GM23338 (cell line): ENCODE measurements at places on chromosomes 1 and 21. TPM values are rescaled to one million over a fixed set of nuclear protein-coding genes. Genes with fewer than 3 reads are reported as not detected.

The B3GALT5 gene
- total RNA-seq = 31.7 and 37.5 TPM in 2 replicates

GRCh38 chr1:205256951-205257625 lies 29.3 kb downstream of the TMCC2 start:
- no peak for DNase-seq

The CTSS gene
- total RNA-seq = not detected in 2 replicates

The FAM131C gene
- 0.74 and 1.3 TPM in 2 replicates for total RNA-seq

GRCh38 chr1:28933277-28933676 lies 18.9 kb downstream of the EPB41 start:
- no peak for DNase-seq

The CACHD1 gene
- total RNA-seq = 40.7 and 43.7 TPM in 2 replicates

- DNase-seq = no peak
These were observed 44.7 kb upstream of the POFUT2 start for GRCh38 chr21:45332415-45332814.

DNA sequence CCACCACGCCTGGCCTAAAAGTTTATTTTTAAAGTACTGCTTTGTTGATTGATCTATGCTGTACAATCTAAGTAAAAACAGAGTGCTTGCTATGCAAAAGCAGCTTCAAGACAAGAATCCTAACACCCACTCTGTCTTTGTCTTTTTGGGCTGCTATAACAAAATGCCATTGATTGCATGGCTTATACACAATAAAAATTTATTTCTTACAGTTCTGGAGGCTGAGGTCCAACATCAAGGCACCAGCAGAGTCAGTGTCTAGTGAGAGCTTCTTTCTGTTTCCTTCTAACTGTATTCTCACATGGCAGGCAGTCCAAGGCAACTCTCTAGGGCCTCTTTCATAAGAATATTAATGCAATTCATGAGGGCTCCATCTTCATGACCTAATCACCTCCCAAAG lies 63.6 kb upstream of the GJA5 start:
- DNase-seq = no peak

DNA sequence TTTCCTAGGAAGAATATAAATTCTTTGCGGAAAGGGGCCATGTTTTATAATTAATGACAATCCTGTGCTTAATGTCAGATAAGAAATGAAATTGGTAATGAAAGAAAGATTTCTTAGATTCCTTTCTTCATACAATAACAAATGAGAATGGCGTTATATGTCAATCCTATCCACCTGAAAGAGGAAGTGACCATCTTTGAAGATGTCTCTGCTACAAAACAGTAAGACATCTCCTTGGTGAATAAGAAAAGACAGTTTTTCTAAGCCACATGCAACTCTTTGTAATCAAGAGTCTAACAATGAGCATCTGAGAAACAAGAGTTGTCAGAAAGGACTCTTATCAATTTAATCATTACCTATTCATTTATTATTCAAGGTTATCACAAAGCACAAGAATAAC lies 286.0 kb downstream of the VAV3 start:
- no peak for DNase-seq

The VSIG8 gene
- not detected in 2 replicates for total RNA-seq
